ENCODE measurements at places on chromosomes 11 and 22.

DNA sequence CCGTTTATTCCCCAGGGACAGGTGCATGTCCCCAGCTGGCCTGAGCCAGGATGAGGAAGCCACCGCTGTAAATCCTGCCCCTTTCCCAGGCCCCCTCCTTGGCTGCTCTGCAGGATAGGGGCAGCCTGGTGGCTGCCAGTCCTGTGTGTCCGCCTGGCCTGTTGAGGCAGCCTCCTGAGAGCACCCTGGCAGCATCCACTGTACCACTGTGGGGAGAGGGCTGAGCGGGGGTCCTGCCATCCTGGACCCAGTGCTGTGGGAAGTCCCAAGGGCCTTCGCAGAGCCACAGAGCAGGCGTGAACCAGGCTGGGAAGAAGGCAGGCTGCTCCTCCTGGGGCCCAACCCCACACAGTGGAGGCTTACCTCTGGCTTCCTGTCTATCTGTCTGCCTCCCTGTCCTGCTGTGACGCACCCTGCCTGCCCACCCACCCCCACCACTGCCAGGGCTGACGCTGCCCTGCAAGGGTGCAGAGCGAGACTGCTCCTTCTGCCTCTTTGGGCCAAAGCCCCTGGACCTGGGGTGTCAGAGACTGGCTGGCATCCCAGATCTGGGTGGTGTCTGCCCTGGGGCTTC lies 8.4 kb downstream of the KCTD17 start:
- no peak for DNase-seq

DNA sequence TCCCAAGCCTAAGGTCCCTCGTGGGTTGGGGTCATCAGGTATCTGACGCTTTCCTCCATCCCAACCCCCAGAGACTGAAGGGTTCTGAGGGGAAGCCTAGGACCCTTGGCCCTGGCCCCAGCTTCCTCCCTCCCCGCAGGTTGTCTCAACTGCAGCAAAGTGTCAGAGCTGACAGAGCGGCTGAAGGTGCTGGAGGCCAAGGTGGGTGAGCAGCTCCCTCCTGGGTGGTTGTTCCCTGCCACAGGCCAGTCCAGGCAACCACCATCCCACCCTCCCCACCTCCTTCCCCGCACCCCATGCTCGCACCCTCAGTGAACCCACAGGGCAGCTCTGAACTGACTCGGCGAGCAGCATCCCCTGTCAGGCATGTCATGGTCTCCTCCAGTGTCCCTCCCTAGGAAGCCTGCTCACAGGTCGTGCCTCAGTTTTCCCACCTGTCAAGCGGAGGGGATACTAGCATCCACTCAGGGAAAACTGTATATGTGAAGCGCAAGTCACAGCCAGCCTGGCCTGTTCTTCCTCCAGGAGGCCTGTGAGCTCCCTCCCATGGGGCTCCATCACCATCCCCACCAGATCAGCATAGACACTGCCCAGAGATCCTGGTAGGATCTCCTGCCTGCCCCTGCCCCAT lies 20.8 kb downstream of the EMID1 start:
- DNase-seq, result no peak

DNA sequence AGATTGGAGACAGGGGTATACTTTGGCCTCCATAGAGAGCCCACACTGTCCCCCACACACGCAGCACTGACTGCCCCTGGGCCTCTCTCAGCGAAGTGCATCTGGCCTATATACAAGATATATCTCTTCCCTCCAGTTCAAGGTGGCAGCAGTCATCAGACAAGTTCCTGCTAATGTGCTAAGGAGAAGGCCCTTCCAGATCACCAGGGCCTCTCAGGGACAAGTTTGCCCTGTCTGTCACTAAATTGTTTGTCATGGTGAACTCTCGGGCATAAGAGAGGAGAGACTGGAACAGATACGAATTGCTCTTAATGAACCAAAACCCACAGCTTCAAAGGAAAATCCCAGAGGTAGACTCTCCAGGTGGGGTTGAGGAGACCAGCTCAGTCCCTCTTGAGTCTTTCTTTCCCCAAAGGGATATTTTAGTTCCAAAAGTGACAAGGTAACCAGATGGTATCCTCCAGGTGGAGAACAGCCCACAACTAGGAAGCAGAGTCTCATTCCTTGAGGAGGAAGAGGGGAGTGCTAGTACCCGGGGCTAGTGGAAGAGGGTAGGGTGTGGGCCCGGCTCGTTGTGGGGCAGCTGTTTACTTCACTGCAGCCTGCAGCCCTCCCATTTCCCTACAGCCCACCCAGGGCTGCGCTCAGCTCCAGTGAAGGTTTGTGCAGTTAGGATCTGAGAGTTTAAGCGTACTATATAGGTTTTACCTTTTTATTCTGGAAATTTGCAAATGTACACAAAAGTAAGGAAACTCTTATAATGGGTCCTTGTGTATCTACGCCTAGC lies 2.2 kb upstream of the SLC35C1 start:
- DNase-seq, result no peak

GRCh38 chr11:97136067-97136466 lies 746.3 kb downstream of the JRKL start:
- DNase-seq, result no peak

DNA sequence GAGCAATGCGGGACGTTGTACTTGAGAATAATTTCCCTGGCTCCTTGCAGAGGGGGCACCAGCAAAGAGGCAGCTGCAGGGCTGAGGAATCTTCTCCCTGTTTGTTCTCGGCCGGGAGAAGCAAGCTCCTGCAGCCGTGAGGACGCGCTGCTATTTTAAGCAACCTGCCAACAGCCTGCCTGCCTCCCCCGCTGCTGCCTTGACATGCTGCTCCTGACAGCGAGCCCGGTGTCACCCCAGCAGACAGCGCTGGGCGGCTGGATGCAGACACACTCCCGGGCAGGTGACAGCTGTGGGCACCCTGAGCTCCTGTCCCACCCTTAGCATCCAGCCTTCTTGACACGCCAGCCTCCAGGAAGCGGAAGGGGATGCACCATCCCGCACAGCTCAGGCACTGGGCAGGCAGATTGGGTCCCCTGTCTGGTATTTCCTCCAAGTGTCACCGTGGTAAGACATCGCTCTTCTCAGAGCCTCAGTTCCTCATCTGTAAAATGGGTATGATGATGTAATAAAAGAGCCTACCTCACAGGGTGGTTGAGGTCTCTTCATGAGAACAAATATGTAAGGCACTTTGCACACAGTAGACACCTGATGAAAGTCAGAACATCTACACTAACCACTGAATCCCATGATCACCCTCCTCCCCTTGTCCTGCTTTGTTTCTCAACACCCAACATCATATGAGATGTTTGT lies 530.6 kb downstream of the MN1 start:
- no peak for DNase-seq

DNA sequence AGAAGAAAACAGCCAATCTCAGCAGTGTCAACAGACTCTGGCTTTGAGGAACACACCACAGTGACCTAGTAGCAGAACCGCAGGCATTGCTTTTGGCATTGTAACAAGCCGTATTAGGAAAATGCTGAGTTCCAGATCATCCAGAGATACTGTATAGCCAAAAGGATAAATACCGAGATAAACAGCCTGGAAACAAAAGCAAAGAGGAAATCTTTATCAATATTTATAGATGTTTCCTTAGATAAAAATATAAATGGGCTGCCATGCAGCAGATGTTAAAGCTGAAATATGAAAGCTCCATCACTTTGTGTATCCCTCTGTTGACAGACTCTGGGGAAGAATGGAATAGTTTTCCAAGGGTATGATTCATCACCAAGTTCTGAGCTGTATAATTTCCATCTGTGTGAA lies 98.9 kb upstream of the TP53AIP1 start:
- no peak for DNase-seq

GRCh38 chr22:20436768-20437612 lies 635 bp downstream of the SCARF2 start:
- DNase-seq, result no peak

DNA sequence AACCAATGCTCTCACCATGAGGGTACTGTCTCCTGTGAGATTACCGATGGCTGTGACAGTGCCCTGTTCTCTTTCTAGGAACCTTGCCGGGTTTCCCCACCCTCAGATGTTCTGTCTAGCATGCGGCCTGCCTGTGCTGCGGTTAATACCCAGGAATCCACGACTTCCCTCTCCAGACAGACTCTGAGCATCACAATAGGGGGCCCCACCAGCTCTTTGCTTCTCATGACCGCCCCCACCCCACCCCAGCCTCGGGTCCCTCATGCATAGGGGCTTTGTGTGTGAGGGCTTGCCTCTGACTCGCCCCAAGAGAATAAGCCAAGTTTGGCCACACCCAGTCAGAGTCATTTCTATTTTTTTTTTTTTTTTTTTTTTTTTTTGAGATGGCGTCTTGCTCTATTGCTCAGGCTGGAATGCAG lies 10.3 kb downstream of the PARVG start:
- DNase-seq, result no peak

DNA sequence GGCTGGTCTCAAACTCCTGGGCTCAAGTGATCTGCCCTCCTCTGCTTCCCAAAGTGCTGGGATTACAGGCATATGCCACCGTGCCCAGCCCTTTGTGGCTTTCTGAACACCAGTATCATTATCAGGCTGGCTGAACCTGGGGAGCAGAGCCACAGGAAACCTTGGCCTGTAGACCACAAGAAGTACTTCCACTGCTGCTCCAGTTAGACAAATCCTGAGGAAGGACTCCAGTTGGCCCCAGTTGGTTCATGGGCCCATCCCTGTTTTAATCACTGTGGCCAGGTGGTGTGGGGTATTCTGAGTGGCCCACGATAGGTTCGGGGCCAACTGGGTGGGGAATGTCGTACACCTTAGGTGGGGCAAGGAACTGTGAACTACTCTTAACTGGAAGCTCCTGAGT lies 5.5 kb upstream of the DUSP18 start:
- DNase-seq, result no peak

DNA sequence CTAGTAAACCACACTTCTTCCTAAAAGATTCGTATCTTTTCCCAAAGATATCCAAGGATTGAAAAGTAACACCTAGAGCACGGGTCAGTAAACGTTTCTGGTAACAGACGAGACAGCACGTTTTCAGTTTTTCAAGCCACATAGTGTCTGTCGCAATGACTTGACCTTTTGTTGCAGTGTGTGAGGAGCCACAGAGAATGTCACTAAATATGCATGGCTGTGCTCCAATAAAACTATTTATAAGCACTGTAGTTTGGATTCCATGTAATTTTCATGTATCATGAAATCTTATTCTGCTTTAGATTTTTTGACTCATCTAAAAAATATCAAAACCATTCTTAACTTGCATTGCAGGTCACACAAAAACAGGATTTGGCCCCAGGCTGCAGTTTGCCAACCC lies 18.3 kb upstream of the MICAL3 start:
- no peak for DNase-seq

- no peak for DNase-seq
These were observed 18.3 kb upstream of the SHISAL1 start for GRCh38 chr22:44330744-44331660.

- DNase-seq, result no peak
These were observed 26.8 kb upstream of the ME3 start for GRCh38 chr11:86699040-86699791.

DNA sequence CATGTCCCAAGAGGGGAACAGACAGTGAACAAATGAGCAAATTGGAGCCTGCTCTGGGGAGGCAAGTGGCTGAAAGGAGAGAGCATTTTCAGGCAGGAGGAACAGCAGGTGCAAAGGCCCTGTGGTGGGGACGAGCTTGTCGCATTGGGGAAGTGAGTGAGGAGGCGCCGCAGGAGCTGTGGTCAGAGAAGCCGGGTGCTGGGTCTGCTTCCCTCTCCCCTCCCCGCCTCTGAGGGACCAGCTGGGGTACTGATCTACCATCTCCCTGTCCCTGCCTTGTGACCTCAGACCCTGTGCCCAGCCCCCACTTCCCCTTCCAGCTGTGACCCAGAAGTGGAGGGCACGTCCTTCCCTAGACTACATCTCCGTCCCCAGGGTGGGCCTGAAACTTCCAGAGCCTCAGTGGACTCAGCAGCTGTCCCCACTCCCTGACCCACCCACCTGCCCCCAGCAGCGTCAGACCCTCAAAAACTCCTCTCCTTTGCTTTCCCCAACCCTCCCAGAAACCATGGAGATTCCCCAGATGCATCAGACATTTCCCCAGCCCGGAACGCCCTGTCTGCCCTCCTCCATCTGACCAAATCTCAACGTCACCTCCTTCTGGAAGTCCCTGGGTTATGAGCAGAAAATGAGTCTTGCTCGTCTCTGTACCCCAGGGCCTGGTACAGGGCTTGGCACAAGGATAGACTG lies 19.7 kb upstream of the PDGFB start:
- no peak for DNase-seq

GRCh38 chr11:620201-620600 lies 4.5 kb upstream of the IRF7 start:
- DNase-seq, result no peak

DNA sequence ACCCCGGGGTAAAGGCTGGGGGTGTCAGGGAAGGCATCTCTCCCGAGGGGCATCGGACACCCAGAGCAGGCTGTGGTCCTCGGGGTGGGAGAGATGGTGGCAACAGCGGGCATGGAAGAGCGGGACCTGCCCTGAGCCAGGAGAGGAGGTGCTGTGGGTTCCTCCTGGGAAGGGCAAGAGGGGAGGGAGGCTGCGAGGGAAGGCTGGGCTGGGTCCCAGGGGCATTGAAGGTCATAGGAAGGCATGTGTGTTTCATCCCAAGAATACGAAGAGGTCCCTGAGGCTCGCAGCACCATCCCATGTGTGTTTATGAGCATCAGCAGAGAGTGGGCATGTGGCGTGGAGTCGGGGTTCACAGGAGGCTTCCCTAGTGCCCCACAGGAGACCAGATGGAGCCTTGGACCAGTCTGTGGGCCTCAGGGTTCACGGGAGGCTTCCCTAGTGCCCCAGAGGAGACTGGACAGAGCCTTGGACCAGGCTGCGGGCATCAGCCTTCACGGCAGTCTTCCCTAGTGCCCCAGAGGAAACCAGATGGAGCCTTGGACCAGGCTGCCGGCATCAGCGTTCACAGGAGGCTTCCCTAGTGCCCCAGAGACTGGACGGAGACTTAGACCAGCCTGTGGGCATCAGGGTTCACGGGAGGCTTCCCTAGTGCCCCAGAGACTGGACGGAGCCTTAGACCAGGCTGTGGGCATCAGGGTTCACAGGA lies 420.6 kb downstream of the BRD1 start:
- no peak for DNase-seq

- no peak for DNase-seq
These were observed 91.5 kb downstream of the PHF21B start for GRCh38 chr22:44918166-44918924.

DNA sequence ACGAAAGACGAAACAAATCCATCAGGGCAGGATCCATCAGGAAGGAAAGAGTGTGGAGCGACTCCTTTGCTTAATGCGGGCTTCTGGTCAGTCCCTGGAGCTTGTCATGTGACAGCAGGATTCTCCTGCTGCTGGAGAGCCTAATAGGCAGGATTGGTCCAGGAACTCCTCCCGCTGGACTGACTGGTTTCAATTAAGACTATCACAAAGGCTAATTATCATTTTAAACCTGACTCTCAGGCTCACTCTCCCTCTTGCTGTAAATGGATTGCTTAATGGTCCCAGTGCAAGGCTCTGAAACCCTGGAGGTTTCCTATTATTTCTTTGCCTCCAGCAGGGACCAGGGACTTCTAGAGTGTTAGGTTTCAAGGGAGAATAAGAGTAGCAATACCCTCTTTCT lies 493.8 kb downstream of the NTM start:
- no peak for DNase-seq

- no peak for DNase-seq
These were observed 12.5 kb downstream of the MUC5B start for GRCh38 chr11:1235306-1235900.

Data from NCI-H774 (cell line).